Activated naive CD4-positive, alpha-beta T cell (primary cell): ENCODE measurements at places on chromosomes 3 and 15.

GRCh38 chr3:125033616-125034015 lies 22.2 kb downstream of the HEG1 start:
- no peak for DNase-seq

DNA sequence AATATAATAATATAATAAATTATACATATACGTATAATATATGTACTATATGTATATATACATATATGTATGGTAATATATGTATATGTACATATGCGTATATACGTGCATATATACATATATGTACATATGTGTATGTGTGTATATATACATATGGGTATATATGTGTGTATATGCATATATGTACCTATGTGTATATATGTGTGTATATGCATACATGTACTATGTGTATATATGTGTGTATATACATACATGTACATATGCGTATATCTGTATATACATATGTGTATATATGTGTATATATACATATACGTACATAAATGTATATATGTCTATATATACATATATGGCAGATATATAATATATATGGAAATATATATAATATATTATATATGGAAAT lies 74.8 kb upstream of the ST3GAL6 start:
- DNase-seq: no peak

DNA sequence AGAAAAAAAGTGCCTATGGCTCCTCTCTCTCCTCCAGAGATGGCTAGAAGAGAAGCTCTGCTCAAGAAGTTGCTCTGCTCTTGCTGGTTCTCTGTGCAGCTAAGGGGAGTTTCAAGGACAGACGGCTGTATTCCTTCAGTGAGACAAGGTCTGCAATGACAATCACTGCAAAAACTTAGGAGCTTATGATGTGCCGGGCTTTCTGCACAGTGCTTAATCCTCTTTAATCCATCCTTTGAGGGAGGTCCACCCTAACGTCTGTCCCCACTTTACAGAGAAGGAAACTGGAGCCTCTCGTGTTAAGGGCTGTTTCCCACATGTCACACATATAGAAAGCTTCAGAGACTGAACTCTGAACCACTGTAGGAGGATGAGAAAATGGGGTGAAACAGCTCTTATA lies 260.6 kb downstream of the MEX3B start:
- no peak for DNase-seq

DNA sequence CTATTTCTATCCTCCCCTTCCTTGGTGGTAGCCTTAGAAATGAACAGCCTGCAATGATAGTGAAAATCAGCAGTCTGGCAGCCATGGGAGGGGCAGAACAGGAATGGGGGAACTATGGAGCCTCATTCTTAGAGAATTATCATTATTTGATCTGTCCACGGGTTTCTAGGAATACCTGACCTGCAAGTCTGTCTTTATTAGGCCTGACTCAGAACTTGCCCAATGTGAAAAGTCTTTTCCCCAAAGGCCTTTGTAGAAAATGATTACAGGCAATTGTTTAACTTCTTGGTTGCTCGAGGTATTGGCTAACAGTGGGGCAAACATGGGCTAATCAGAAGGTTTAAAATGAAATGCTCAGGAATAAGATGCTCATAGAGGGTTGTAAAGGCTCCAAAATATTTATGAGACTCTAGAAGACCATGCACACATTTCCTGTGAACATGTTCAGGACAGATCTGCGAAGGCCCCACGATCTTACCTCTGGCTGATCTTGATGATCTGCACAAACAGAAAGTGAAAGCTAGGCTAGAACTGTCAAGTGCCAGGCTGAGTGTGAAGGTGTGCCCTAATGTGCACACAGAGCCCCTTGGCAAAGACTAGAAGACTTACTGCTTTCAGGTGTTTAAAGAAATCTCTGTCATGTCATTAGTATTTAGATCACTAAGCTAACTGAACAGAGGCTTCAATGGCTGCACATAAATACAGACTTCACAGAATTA lies 39.6 kb upstream of the LAMP3 start:
- no peak for DNase-seq

GRCh38 chr3:193620057-193620456 lies 27.0 kb downstream of the OPA1 start:
- DNase-seq: no peak
